ENCODE measurements at places on chromosomes 7 and 10.

- DNase-seq: no peak
These were observed 5.4 kb downstream of the RAB11FIP2 start for GRCh38 chr10:118041316-118041715.

GRCh38 chr10:79360499-79361342 lies 13.5 kb downstream of the PPIF start:
- no peak for DNase-seq

DNA sequence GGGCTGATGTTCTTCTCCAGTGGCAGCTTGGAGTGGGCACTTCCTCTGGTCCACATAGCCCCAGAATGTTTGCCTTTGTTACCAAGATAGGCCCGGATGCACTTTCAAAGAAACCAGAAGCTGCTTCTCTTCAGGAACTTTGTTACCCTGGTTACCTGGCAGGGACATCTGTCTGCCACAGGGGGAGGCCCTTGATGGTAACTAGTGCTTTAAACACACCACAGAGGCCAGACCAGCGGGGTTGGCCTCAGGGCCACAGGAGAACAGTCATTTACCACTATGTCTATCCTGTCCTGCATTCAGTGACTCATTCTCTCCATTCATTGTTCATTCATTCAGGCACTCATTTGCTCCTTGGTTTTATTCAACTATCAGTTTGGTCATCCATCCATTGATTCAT lies 11.9 kb upstream of the PLEKHA1 start:
- DNase-seq: no peak

DNA sequence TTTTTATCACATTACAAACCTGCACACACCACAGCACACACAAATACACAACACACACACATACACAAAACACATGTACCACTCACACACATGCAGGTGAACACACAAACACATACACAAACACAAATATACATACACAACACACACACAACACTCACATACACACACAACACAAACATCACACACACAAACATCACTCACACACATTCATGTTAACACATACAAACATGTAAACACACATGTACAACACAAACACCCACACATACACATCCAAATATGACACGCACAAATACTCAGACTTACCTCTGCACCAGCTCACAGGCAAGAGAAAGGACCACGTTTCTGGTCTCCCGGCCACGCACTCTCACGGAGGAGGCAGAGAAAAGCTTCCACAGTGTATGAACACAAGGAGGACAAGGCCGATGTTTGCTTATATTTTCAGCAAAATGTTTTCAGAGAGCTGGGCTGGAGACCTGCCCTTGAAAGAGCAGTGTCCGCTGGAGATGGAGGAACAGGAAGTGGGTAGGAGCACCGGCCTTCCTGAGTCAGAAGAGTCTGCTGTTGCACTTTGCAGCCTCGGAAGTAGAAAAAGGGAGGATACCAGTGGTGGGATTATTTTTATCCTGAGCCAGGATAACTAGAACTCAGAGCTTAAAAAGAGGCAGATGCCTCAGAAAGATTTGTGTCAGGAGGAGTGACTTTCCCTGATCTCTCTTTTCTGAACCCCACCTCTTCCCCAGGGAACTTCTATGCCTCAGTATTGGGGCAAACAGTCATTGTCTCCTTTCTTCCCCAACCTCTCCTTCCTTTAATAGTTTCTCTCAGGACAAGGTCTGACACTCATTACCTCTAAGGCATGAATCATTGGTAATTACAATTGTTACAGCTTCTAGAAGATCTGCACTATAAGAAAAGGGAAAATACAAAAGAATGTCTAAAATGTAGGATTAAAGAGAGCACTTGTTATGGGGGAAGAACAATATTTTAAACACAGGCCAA lies at the start of gene GIMAP6:
Gene GIMAP6 (minus strand): TSS at position 520 of the 999 bp plus-strand sequence. CDS start 2,243 bp downstream, outside the sequence.
- DNase-seq: peak; percentile 20

GRCh38 chr10:11161096-11161495 lies 143.4 kb downstream of the CELF2 start:
- DNase-seq: no peak

GRCh38 chr10:8544057-8544380 lies 489.5 kb downstream of the GATA3 start:
- no peak for DNase-seq

- DNase-seq: no peak
These were observed 21.5 kb upstream of the CALD1 start for GRCh38 chr7:134757938-134758337.

DNA sequence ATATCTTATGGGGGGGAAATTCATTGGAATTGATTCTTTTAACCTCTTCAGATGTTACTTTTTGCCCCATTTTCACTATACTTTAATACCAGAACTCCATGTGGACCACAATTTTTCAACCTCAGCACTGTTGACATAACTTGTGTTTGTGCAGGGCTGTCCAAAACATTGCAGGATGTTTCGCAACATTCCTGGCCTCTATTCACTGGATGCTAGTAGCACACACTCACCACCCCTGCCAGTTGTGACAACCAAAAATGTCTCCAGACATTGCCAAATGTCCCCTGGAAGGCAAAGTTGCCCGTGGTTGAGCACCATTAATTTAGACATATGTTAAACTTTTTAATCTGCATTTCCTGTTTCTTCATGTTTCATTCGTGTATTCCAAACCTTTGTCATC lies 234.7 kb downstream of the GFRA1 start:
- no peak for DNase-seq

DNA sequence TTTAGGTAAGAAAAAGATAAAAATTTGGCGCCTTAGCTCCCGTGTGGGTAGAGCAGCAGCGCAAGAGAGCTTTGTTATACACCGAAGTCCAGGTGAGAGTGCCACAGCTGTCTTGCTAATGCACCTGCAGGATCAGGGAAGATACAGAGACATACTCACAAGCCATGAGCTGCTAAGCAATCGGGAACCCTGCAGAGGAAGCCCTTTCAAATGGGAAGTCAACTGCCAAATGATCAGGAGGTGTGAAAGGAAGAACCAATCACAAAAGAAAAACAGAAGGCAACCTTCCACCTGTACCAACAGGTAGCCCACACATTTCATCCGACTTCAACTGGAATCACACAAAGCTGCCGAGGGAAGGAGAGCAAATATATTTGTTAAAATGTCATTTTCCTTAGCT lies 610.5 kb upstream of the PFKP start:
- DNase-seq: no peak

GRCh38 chr10:27065084-27065483 lies 35.2 kb downstream of the ANKRD26 start:
- DNase-seq: no peak

DNA sequence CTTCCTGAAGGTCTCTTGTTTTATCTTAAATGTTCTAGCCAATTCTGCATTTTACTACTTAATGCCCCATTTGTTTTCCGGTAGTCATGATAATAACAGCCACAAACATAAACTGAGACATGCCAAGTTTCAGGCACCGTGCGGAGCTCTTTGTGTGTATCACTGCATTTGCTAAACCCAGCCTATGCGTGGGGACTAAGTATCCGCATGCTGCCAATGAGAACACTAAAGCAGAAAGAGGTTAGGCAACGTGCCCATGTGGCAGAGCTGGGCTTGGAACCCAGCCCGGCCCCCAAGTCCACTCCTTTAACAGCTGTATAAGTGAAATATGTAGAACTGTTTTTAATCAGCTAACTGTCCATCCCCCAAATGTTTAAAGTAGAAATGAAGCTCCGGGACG lies 54.1 kb downstream of the SLIT1 start:
- no peak for DNase-seq

DNA sequence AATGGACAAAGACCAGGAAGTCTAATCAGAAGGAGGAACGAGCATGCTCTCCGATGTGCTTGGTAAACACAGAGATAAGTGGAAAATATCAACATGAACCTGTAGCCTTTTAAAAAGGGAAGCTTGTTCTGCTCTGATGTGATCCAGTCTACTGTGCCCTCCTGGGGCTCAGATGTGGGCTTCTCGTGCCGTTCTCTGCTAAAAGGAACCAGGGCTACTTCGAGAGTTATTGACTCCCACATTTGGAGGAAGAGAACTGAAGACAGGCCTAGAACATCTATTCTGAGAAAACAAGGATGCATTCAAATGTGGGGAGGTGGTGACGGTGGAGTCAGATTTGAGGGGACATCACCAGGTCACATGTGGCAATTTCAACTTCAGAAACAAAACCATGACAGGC lies 325.4 kb downstream of the GLRX3 start:
- no peak for DNase-seq

- DNase-seq: no peak
These were observed 304.4 kb upstream of the LYZL1 start for GRCh38 chr10:28984431-28984830.

DNA sequence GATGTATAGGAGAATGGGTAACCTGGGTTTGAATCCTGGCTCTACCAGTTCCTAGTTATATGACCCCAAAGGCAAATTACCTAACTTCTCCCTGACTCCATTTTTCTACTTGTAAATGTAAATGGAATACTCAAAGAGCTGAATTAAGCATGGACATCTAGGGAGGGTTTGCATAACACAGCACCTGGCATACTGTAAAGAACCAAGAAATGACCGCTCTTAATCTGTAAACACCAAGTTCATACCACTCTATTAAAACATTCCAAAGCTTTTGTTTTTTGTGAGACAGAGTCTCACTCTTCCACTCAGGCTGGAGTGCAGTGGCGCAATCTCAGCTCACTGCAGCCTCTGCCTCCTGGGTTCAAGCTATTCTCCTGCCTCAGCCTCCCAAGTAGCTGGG lies 19.6 kb downstream of the MPP7 start:
- DNase-seq: no peak

GRCh38 chr7:81207801-81208200 lies 288.9 kb upstream of the SEMA3C start:
- DNase-seq: no peak

DNA sequence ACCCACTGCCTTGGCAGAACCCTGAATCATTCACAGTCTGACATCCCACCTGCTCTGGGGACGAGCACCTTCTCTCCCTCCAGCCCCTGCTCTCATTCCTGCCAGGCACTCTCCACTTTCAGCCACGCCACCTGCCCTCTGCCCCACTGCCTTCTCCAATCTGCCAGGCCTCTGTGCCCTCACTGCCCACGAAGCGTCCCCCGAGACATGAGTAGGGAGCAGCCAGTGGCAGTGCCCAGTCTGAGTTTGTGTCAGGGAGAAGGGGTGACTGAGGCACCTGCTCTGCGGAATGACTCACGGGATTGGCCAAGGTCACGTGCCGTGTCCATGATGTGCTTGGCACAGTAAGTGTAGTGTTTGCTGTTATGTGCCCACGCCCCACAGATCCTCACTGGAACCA lies 215.2 kb upstream of the PPP2R2D start:
- no peak for DNase-seq

DNA sequence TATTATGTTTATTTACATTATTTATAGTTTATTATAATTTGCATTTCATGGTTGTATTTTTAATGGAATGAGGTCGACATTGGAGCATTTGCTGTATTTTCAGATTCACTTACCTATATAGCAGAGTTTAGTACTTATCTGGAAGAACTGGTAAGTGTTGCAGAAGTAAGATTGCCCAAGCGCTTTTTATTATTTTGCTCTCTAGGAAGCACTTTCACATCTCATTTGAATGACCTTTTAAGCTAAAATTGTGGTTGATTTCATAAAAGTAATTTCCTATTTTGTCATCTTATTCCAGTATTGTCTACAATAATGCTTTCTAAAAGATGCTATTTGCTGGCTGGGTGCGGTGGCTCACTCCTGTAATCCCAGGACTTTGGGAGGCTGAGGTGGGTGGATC lies 28.6 kb downstream of the SEC61A2 start:
- DNase-seq: no peak

- no peak for DNase-seq
These were observed 507.9 kb downstream of the RPS24 start for GRCh38 chr10:78541481-78542140.

GRCh38 chr7:127844165-127844564 lies 187.1 kb downstream of the LRRC4 start:
- no peak for DNase-seq

- no peak for DNase-seq
These were observed 17.5 kb upstream of the KIF20B start for GRCh38 chr10:89683883-89684282.

DNA sequence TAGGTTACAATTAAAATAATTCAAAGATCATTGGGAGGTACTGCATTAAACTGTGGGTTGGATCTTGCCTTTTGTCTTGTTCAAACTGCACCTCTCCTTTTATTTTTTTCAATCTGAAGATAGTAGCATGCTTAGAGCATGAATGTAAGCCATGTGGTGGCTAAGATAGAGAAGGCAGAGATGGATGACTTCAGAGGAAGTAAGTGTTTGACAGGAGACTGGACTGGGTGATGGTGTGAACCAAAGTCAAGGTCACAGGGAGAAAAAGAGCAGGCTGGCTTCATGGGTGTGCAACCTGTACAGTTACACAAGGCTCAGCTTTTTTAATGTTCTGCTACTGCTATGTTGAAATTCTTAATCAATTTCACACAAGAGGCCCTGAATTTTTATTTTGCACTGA lies 85.6 kb downstream of the ZEB1 start:
- no peak for DNase-seq

DNA sequence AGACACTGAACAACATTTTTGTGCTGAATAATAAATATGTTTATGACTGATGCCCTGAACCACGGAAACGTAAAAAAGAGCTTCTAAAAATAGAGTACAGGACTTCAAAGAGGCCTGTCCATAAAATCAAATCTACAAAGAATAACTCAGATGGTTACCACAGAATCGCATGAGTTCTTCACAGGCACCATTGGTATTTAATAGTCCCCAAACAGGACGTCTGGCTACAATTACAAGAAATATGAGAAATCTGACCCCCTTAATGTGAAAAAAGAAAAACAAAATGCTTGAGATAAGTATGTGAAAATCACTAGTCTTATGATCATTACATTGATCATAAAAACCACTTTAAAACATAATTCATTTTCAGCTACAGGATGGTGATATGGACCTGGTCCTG lies 20.8 kb downstream of the CYTH3 start:
- DNase-seq: no peak

DNA sequence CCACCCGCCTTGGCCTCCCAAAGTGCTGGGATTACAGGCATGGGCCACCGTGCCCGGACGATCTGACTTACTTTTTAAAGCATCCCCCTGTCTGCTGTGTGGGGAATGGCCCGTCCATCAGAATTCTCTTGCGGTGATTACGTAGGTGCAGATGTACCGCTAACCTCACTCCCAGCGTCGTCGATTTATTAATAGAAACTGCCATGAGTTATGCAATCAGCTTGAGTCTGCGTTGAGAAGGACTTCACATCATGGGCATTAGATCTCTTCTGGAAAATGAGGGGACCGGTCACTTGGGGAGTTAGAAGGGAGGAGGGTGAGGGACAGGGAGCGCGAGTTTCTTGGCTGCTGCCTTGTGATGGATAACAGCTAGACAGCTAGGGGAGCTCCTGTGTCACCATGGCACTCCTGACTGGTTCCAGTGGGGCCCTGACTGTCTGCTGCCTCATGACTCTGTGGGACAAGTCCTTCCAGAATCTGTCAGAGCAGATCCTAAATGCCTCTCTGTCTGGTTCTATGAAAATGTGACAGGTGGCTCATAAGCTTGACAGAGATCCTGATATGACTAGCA lies 35.2 kb downstream of the POR start:
- no peak for DNase-seq

Measured in activated gamma-delta T cell treated with anti-CD3 and anti-CD28 coated beads, Interleukin-2, amount 50 U/mL, for 16 hours (primary cell).